ENCODE measurements at places on chromosomes 11 and 22.

DNA sequence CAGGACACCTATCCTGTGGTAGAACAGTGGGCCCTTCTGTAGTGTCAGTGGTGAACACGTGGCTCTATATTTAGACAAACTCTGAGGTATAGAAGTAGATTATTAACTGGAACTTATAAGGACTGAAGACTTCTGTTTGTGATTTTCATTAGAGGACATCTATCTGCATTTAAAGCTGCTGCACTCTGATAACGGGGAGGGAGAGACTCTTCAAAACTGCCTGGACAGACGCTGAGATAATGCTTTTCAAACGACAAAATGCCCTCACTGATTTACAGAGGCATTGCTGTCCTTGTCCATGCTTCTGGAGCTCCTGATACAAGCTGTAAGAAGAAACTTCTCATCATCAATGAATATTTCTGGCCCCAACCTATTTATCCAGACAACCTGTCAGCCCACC, 425.2 kb downstream of the OPCML start:
- no peak for DNase-seq

- no peak for DNase-seq
Observed at GRCh38 chr11:71338801-71339395, 86.5 kb upstream of the SHANK2 start.

- no peak for DNase-seq
Observed at GRCh38 chr11:133982151-133982550, 25.4 kb upstream of the IGSF9B start.

DNA sequence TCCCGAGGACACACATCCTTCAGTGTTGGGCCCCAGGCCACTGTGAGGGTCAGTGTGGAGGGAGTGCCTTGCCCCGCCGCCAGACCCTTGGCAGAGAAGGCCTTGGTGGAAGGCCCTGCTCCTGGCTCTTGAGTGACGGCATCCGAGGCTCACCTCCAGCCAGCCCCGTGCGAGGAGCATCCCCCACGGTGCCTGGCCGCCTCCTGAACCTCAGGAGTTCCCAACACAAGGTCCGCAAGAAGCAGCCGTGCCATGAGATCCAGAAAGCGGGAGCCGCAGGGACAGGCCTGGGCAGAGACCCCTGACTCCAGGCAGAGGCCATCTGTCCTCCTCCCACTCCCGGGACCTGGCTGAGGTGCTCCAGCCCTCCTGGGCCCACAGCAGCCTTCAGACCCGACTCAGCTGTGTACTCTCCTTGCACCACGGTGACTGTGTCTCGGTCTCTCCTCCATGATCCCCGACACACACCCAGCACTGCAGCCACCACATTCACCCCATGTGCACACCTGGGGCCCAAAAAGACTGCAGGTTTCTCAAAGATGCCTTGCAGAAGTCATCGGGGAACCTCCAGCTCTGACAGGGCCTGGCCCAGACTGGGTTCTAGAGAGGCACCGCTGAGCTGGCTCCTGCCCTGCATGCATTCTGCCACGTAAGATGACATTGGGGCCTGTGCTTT, 870.2 kb downstream of the BRD1 start:
- no peak for DNase-seq

DNA sequence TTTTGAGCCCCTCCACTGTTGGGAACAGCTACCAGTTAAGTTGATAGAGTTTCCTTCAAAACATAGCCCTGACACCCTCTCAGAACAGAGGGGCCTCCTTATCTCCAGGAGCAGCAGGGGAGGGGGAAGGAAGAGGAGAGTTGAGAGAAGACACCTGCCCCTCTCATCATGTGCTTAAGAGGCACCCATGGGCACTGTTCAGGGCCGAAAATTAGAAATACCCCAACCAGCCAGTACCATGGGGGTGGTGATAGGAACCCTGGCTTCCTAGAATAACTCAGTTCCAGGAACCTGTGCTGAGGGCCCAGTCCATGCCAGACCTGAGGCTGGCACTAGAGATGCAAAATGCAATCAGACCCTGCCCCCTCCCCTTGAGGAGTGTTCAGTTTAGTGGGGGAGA, 9.3 kb upstream of the GDPD5 start:
- no peak for DNase-seq

GRCh38 chr11:62604460-62605120, 2.9 kb upstream of the MTA2 start:
- DNase-seq: no peak

GRCh38 chr22:39721206-39722031, 150.9 kb downstream of the CACNA1I start:
- DNase-seq: no peak

GRCh38 chr11:124793466-124794278, 6.5 kb downstream of the MSANTD2 start:
- DNase-seq: no peak

DNA sequence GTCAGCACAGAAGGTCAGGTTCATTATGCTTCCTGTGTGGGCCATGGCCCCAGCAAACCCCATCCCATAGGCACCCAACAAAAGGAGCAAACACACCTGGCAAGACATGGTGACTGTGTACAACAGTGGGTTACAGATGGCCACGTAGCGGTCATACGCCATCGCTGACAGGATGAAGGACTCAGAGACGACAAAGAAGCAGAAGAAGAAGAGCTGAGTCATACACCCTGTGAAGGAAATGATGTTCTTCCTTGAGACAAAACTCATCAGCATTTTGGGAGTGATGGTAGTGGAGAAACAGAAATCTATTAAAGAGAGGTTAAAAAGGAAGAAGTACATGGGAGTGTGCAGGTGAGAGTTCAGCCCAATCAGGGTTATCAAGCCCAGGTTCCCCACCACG, 309 bp downstream of the OR8B12 start:
- DNase-seq: no peak

DNA sequence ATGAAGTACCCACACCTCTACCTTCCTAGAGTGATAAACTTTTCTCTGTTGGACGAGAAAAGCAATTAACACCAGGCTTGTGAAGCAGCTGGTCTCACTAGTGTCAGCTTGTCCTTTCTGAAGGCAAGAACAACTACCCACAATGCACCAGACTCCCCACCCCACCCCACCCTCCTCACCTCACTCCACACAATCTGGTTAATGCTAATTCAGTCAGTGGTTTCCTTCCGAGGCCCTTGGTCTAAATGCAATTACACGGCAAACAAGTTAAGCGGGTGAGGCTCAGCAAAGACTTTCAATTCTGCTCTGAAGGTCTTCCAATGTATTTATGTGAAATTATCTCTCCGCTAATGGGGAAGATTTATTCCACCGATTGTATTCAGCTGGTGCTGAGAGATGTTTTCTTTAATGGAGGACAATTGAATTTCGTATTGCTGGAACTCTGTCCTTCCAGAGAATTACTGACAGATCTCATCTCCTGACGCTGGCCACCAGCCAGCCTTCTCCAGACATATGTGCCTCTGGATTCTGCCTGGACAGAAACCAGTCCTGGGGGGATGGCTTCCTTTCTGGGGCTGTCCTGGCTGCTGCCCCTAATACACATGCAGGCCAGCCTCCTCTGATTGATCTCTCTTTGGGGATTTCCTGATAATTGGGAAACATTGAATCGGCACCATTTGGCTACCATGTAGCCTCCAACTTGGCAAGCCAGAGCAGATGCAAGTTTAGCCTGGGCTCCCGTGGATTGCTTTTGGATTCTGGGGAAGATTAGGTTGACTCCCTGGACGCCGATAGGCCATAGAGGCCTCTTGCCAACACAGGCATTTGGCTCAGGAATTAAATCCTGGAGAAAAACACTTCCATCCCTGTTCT, 165.8 kb upstream of the NARS2 start:
- DNase-seq: no peak

DNA sequence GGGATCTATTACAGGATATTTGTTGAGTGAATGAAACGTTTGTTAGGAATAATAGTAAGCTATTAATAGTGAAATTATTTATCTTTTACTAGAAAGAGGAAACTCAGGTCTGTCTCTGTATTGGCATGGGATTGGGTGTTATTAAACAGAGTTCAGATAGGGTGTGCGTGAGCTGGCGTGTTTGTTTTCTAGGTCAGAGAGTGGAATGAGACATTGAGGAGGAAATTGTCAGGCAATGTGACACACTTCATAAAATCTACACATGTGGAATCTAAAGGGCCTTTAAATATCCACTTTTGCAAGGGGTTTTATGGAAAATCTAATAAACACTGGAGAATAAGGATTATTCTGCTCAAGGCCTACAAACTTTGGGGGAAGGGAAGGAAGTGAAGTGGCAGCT, 552.9 kb downstream of the NTM start:
- no peak for DNase-seq

GRCh38 chr11:69102732-69103615, 52.8 kb upstream of the SMIM38 start:
- no peak for DNase-seq

- no peak for DNase-seq
Observed at GRCh38 chr11:6497069-6497839, at the start of gene DNHD1. Gene DNHD1, plus strand, starts transcription at chr11:6497280. Its CDS starts 936 bp downstream, at chr11:6498216.

GRCh38 chr22:40637183-40638150, 948 bp upstream of the MRTFA start:
- peak; percentile 29 for DNase-seq

- no peak for DNase-seq
Observed at GRCh38 chr22:38215156-38216038, 13.6 kb downstream of the MAFF start.

- DNase-seq: no peak
Observed at GRCh38 chr11:78355309-78355705, 62.3 kb downstream of the GAB2 start.

DNA sequence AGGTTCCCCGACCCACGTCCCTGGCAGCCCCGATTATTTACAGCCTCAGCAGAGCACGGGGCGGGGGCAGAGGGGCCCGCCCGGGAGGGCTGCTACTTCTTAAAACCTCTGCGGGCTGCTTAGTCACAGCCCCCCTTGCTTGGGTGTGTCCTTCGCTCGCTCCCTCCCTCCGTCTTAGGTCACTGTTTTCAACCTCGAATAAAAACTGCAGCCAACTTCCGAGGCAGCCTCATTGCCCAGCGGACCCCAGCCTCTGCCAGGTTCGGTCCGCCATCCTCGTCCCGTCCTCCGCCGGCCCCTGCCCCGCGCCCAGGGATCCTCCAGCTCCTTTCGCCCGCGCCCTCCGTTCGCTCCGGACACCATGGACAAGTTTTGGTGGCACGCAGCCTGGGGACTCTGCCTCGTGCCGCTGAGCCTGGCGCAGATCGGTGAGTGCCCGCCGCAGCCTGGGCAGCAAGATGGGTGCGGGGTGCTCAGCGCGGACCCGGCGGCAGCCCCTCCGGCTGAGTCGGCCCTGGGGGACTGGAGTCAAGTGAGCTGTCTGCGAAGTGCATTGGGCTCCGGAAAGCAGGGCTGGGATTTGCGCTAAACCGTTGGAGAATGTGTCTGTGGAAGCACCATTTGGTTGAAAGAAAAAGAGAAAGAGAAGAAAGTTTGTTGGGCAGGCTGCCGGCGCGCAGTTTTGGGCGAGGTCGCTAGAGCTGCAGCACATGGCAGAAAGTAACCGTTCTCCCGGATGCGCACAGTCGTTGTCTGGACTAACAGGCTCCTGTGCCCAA, at the start of gene CD44:
CD44 (plus strand) TSS at position 229 of the 779 bp plus-strand sequence; CDS start at position 362, 133 bp downstream.
- no peak for DNase-seq

- DNase-seq: no peak
Observed at GRCh38 chr11:34381775-34382174, 24.0 kb upstream of the ABTB2 start.

- no peak for DNase-seq
Observed at GRCh38 chr11:119324189-119324588, 7.3 kb upstream of the MCAM start.
